ENCODE measurements at places on chromosomes 1 and 21.

GRCh38 chr1:158810311-158810710, 20.8 kb upstream of the MNDA start:
- no peak for DNase-seq

DNA sequence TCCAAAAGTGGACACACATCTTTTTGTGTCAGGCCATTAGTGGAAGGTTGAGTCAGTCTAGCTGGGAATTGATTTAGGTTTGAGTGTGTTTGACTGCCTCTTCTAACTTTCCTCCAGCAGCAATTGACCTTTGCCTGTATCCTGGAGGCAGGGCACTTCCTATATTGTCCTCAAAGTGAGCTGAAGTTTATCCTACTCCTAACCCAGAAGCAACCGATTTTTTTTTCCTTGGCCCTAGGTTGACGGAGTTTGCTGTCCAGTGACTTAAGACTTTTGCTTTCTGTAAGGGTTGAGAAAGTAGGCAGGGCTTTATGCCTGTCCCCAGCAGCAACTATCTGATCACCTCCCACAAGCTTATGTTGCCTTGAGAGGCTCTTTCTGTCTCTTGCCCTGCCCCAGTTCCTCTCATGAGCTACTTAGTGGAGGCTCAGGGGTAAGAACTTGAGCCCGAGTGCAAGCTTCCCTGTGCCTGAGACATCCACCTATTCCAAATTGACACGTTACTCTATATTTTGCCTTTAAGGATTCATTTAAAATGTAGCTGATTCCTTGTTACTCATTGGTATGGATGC, 30.9 kb downstream of the SLC35F3 start:
- no peak for DNase-seq

- DNase-seq, result no peak
Observed at GRCh38 chr1:65813956-65814355, 21.3 kb downstream of the PDE4B start.

- no peak for DNase-seq
Observed at GRCh38 chr1:231653632-231654031, 27.0 kb downstream of the DISC1 start.

Measured in left lung (tissue), 14 donors.